ENCODE measurements at places on chromosomes 16 and 17.

DNA sequence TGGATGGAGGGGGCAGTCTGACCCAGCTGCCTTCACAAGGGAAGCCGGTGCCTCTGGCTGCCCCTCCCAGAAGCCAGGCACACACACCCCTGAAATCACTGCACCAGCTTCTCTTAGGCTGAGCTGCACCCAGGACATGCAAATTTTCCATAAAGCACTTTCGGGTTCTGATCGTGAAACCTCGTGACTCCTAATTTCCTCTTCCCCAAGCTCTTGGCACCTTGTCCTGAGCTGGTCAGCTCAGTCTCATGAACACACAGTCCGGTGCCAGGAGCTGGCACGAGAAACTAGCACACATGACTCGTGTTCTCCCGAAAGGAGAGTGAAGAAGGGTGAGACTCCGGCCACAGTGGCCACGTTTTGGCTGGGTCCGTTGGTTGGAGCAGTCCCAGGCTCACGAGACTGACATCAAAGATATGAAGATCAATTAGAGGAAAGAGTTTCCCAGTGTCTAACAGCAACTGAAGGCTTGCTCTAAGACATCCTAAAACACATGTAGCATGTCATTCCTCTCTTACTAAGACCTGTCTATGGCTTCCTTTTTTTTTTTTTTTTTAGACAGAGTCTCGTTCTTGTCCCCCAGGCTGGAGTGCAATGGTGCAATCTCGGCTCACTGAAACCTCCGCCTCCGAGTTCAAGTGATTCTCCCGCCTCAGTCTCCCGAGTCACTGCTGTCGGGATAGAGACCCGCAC lies 9.2 kb upstream of the ABR start:
- DNase-seq: no peak

DNA sequence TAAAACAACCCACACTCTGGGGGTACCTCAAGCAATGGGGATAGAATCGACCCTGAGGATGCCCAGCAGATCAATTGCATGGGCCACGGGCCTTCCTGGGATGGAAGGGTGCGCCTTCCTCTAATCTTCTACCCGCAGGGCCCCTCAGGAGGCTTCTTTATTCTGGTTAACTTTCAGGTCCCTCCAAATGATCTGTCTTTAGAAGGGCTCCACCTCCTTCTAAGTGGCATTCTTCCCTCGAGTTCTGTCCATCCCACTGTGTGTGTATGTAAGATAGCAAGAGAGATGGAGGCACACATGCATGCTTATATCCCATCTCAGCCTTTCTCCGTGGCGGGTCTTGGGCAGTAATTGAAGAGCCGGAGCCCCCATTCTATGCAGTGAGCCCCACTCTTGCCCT lies 125.7 kb downstream of the MRM1 start:
- DNase-seq: no peak

DNA sequence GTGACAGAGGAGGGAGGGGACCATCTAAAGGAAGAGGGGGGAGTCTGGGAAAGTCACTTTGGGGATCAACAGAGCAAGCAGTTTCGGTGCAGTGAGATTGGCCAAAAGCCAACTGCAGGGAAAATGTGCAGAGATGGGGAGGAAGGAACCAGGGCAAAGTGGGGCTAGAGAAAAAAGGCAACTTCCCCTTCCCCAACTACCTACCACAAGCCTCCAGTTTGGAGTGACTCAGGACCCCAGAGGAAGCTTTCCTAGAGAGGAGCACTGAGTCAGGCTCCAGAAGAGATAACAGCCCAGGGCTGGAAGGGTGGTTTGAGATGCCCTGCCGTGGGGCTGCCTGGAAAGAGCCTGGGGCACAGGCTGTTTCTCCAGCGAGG lies 6.9 kb upstream of the CD300LD start:
- no peak for DNase-seq

DNA sequence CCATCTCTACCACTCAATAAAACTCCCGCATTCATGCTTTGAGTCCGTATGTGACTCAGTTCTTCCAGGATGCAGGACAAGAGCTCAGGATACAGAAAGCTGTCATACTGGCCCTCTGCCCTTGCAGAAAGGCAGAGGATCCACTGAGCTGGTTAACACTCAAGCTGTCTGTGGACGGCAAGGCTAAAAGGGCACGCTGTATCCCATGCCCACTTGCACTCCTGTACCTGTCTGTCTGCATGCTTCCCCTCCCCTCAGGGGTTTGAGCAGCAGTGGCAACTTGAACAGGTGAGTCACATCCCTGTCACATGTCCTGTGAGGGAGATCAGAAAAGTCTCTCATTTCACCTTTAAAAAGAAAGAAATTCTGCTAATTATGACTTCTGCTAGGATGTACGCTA lies 293.8 kb downstream of the HS3ST3B1 start:
- DNase-seq: no peak

DNA sequence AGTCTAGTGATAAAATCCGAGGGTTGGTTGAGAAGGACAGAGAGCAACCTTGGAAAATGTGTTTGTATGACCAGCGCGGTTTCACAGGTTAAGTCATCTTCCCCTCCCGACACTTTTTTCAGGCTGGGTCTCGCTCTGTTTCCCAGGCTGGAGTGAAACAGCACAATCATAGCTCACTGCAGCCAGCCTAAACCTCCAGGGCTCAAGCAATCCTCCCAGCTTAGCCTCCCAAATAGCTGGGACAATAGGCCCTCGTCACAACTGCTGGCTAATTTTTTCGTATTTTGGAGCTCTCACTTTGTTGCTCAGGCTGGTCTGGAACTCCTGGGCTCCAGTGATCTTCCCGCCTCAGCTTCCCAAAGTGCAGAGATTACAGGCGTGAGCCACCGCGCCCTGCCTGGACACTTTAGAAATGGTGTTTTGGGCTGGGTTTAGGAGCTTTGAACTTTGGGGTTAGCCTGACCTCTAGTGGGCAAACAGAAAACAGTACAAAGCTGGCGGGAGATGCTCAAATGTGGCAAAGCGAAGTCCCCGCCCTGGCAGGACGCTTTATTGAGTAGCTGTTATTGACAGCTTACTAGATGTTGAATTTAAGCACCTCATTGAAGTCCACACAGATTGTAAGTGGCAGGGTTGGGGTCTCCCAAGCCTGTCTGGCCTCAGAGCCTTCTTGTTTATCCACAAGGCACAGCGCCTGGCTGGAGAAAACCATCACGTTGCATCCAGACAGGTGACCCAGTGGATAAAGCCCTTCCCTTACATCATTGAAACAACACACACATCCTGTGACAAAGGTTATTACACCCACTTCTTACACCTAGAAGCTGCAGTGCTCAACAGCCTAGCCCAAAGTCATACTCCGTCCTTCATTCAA lies 34.7 kb upstream of the RBBP6 start:
- DNase-seq: peak; percentile 30

GRCh38 chr16:57802341-57803133 lies at the start of gene KIFC3:
Gene KIFC3, minus strand, starts transcription at chr16:57802491. Its CDS starts 4,248 bp downstream, at chr16:57798243.
- DNase-seq: no peak

DNA sequence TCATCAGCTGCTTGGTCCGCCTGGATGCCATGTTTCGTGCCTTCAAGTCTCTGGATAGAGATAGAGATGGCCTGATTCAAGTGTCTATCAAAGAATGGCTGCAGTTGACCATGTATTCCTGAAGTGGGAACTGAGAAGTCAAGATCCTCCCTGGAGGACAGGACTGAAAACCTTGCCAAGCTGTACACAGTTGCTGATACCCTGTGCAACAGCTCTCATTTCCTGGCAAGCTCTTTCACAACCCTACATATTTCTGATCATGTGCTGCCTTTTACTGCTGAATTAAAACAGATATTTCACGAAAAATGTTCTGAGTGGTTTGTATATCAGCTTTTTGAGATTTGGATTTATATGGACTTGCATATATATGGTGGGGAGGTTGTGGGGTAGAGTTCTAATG lies 898 bp downstream of the CAPNS2 start:
- DNase-seq: no peak

DNA sequence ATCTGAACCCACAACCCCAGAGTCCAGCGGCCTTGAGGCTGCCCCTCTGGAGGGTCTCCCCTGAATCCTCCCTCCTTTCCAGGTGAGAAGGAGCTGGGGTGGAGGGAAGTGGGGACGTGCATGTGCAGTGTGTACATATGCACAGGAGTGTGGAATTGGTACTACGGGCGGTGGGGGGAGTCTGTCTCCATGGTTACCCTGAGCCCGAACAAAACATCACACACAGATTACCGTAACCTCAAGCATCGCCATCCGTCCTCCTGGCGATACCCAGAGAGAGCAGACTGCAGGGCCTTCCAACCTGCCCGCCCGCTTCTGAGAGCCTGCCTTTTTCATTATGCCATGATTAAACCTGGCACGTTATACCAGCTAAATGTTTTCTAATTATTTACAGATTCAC lies 25.1 kb downstream of the GSG1L start:
- DNase-seq: no peak

DNA sequence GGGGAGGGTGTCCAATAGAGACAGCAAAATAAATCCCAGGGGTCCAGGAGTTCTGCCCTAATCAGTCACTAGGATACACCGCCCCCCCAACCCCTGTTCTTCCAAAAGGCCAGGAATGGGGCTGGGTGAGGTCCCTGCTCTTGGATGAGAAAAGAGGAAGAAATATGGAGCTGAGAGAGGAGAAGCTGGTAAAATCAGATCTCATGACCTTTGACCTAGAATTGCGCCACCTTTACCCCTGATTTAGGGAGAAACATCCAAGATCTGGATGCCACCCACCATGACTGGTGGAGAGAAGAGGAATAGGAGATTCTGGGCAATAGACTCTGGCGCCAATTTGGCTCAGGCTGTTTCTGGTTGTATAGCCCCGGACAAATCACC lies 707 bp upstream of the CACNB1 start:
- no peak for DNase-seq

- DNase-seq: no peak
These were observed 90.5 kb downstream of the ENGASE start for GRCh38 chr17:79164913-79165695.

- no peak for DNase-seq
These were observed 6.0 kb downstream of the GGNBP2 start for GRCh38 chr17:36550491-36551417.

DNA sequence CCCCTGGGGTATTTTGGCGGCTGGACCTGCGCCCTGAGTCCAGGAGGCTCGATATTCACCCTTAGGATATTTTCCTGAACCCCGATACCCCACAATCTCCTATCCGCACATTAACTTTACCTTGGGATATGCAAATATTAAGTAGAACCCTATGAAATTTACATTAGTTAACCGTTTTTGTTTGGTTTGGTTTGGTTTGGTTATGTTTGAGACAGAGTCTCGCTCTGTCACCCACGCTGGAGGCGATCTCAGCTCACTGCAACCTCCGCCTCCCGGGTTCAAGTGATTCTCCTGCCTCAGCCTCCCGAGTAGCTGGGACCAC lies 9.3 kb upstream of the NAGS start:
- DNase-seq: no peak

GRCh38 chr16:76583466-76583865 lies 306.3 kb downstream of the CNTNAP4 start:
- DNase-seq: no peak

- DNase-seq: no peak
These were observed 96.2 kb downstream of the BANP start for GRCh38 chr16:88047462-88047861.

DNA sequence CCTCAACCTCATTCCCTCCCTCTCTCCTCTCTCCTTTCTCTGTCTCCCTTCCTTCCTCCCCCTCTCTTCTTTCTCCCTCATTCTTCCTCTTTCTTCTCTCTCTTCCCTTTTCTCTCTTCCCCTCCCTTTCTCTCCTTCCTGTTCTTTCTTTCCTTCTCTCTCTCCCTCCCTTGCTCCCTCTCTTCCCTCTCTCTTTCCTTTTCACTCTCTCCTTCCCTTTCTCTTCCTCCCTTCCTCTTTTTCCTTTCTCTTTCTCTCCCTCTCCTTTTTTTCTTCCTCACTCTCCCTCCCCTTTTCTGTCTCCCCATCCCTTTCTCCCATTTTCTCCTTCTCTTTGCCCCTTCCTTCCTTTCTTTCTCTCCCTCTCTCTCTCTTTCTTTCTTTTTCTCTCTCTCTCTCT lies 7.9 kb upstream of the ELAC2 start:
- DNase-seq: no peak

DNA sequence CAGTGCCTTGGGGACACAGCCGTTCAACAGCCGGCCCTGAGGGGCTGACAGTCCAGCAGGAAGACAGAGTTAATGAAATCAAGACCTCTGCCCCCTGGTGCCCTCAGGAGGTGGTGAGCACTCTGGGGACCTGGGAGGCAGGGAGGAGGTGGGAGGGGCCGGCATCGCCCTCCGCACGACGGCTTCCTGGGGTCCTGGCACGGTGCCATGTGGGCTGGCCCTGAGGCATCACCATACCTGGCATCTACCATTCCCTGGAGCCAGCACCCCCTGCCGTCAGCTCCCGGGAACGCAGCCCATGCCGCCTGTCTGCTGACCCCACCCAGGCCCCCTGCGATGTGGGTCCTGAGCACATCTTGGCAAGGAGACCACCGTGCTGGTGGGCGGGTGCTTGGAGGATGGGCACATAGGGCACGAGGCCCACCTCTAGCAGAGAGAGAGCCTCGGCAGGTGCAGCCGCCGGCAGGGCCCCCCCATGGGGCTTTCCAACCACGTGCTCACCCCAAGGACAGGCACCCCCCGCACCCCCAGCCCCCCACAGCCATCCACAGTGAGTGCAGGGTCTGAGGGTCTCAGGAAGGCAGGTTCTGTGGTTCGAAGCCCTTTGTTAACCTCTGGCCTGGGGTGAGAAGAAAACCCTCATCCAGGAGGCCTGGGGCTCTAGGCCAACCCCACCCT lies 52.5 kb downstream of the ZFPM1 start:
- DNase-seq: peak; percentile 74

GRCh38 chr17:7392696-7393612 lies 1.4 kb downstream of the PLSCR3 start:
- no peak for DNase-seq

GRCh38 chr16:50202926-50203624 lies 50.0 kb downstream of the TENT4B start:
- DNase-seq: no peak

DNA sequence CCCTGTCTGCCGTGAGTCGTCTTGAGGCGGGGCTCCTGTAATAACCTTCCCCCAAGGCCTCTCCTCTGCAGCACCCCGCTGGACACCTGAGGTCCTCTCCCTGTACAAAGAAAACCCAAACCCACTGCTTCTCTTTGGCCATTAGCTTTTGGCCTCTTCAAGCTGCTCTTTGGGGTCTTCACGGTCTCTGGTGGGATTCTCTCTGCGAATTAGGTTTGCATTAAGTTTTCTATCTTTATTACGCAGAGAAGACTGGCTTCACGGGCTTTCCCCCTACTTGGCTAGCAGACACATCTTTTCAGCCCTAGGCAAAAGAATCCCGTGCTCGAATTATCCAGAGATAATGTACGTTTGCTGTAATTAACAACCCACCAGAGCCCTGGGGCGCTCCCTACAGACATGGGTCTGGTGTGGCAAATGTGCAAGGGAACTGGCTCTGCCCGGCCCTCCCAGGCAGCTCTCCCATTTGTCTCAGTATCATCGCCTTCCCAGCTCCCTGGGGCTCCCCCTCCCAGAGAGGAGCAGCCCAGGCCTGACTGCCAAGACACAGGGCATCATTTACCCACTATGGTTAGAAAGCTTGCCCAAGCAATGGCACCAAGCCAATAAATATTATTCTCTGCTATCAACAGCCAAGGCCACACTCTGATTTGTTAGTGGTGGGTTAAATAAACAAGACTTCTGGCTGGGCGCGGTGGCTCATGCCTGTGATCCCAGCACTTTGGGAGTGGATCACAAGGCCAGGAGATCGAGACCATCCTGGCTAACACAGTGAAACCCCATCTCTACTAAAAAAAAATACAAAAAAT lies 24.7 kb upstream of the KLHDC4 start:
- no peak for DNase-seq

DNA sequence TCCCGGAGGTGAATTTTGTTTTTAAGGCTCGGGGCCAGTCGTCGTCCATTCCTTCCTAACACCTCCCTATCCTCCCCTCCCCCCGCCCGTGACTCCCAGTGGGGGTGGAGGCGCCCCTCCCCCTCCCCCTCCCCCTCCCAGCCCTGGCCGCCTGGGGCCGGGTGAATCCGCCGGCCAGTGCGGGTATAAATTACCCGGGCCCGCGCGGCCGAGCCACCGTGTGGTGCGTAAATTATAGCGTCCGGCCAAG lies 2.0 kb upstream of the GSE1 start:
- no peak for DNase-seq

Data from GM12892 (cell line).